ENCODE measurements at places on chromosomes 3 and 15. TPM values are rescaled to one million over a fixed set of nuclear protein-coding genes. Genes with fewer than 3 reads are reported as not detected.

PAQR9 gene
- not detected for total RNA-seq

ADCY5 gene
- total RNA-seq = 42.6 TPM

SLC2A2 gene
- not detected for total RNA-seq

STRC gene
- 0.56 TPM for total RNA-seq

KLHL40 gene
- not detected for total RNA-seq

APBA2 gene
- 2.7 TPM for total RNA-seq

HESX1 gene
- 0.83 TPM for total RNA-seq

FANCD2OS gene
- total RNA-seq = not detected

DUOXA1 gene
- total RNA-seq = 5.3 TPM

NANOGP8 gene
- total RNA-seq = not detected

CLDN18 gene
- total RNA-seq = not detected

CCDC54 gene
- not detected for total RNA-seq

PPP1R14D gene
- not detected for total RNA-seq

SUCNR1 gene
- 1.9 TPM for total RNA-seq

ACAP2 gene
- 46.8 TPM for total RNA-seq

AQP9 gene
- total RNA-seq = 4.0 TPM

NAALADL2 gene
- 18.2 TPM for total RNA-seq

TERC gene
- 6.3 TPM for total RNA-seq

BTD gene
- total RNA-seq = 13.3 TPM

CRELD1 gene
- total RNA-seq = 29.5 TPM

P2RY13 gene
- 2.7 TPM for total RNA-seq

REC114 gene
- not detected for total RNA-seq

CD80 gene
- 0.24 TPM for total RNA-seq

PPARG gene
- total RNA-seq = 11.2 TPM

CGNL1 gene
- 24.4 TPM for total RNA-seq

MKRN2OS gene
- total RNA-seq = not detected

AADACL2 gene
- total RNA-seq = 0.10 TPM

DISP2 gene
- total RNA-seq = 0.32 TPM

ISLR gene
- 51.7 TPM for total RNA-seq

FES gene
- total RNA-seq = 31.7 TPM

RNF13 gene
- 78.5 TPM for total RNA-seq

GOLGA8M gene
- 0.67 TPM for total RNA-seq

GOLGA8T gene
- total RNA-seq = not detected

CPN2 gene
- not detected for total RNA-seq

NISCH gene
- 53.0 TPM for total RNA-seq

CYP1A2 gene
- not detected for total RNA-seq

SLC22A14 gene
- 0.38 TPM for total RNA-seq

LRRC2 gene
- total RNA-seq = 5.7 TPM

KCNMB2 gene
- total RNA-seq = not detected

SH3GL3 gene
- not detected for total RNA-seq

NXPE3 gene
- total RNA-seq = 21.1 TPM

RGMA gene
- total RNA-seq = 20.3 TPM

IL17RB gene
- total RNA-seq = 0.46 TPM

TRH gene
- total RNA-seq = not detected

TRPM1 gene
- not detected for total RNA-seq

RAB27A gene
- total RNA-seq = 59.3 TPM

GNAT1 gene
- not detected for total RNA-seq
